ENCODE measurements at places on chromosomes 3 and 15. TPM values are rescaled to one million over a fixed set of nuclear protein-coding genes. Genes with fewer than 3 reads are reported as not detected.

GRCh38 chr3:52682016-52682415, 3.7 kb downstream of the PBRM1 start:
- DNase-seq = no peak

DNA sequence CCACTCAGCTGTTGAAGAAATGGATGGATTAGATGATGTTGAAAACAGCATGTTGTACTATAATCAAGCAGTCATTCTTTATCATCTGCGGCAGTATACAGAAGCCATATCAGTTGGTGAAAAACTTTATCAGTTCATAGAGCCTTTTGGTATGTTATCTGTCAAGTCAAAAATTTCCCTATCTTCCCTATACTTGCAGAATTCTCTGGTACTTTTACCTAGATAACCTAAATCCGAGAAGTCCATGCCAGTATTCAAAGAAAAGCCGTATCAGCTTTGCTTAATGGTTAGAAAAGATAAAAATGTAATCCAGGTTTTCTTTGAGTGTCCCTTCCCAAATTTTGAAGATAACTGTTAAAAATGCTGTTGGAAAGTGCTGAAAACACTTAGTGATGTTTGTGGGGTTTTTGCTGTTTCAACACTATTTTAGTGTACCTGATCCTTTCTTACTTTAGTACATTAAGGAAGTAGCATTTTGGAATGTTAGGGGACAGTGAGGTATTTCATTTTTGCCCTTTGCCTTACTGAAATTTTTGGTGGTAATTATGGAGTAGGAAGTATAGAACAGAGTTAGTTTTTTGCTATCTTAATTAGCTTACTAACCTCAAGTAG, 23.8 kb downstream of the CNOT10 start:
- no peak for DNase-seq

DNA sequence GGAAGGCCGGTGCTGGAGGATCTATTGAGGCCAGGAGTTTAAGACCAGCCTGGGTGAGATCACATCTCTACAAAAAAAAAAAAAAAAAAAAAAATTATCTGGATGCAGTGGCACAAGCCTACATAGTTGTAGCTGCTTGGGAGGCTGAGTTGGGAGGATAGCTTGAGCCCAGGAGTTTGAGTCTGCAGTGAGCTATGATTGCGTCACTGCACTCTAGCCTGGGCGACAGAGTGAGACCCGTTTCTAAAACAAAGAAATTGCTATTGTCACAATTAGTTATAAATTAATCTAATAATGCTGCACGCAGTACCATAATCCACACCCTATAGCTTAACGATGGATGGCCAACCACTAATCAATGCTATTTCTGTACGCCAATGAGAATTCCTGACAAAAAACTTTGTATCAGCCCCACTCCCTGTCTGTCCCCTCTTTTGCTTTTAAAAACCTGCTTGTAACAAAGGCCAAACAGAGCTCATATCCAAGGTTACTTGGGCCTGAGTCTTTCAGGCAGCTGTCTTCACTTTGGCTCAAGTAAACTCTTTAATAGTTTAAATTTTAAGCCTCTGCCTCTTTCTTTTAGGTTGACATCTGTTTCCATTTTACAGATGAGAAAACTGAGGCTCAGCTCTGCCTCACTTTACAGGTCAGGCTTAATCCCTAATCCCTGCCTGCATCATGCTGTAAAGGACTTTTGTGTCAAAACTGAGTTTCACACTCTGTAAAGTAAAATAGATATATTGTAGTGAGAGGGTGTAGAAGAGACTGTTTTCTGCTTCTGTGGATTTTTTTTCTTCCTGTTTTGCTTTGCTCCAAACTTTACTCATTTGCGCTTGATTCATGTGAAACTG, 10.9 kb downstream of the FLNB start:
- no peak for DNase-seq

GRCh38 chr3:106144030-106144429, 275.2 kb upstream of the CBLB start:
- DNase-seq = no peak

DNA sequence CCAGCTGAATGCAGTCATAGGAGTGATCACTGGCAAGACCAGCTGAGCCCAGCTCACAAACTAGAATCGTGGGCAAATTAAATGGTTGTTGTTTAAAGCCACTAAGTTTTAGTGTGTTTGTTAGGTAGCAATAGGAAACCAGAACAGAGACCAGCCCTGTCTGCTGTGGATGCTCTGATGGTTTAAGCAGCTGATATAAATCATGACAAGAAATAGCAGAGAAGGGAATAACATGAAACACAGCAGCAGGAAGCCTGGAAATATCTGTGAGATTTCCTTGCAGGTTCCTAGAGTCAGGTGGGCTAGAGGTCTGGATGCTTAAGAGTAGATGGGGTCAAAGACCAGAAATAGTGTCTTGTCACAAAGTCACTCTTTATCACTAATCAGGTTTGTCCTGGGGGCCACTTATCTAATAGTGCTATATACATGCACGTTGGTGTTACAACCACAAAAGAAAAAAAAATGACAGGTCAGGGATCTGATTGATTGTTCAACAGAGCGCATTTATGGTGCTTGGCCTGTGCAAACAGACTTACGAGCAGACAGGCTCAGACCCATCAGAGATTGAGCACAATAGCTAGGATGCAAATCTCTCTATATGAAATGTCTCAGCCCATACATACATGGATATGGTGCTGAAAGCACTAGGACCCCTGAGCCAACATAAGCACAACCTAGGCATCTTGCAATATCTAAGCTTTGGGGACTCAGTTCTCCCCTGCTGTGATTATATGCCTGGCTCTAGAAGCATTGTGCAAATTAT, 967.7 kb downstream of the AGBL1 start:
- no peak for DNase-seq

GRCh38 chr15:51163843-51164242, 69.1 kb upstream of the TNFAIP8L3 start:
- no peak for DNase-seq

GRCh38 chr3:53223541-53223966, 32.3 kb downstream of the TKT start:
- DNase-seq = peak; percentile 75

- DNase-seq = no peak
These were observed 257.9 kb downstream of the UACA start for GRCh38 chr15:70505411-70505919.

- no peak for DNase-seq
These were observed 15.4 kb downstream of the C15orf62 start for GRCh38 chr15:40785164-40785563.

DNA sequence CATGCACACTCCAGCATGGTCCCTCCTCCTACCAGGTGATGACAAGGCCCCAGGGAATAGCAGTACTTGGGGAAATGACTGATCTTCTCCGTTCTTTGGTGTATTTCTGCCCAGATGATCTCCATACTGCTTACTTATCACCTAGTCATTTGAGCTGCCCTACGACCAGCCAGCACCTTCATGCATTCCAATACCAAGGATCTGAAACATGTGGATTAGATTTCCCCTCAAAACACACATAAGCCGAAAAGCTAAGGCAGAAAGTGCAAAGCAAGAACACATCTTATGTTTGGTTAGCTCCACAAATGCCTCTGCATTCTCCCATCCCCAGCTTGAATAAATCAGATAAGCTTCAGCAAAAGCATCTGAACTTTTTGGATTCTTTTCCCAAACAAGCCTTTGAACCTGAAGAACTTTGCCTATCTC, 64.8 kb upstream of the BCL6 start:
- no peak for DNase-seq

DNA sequence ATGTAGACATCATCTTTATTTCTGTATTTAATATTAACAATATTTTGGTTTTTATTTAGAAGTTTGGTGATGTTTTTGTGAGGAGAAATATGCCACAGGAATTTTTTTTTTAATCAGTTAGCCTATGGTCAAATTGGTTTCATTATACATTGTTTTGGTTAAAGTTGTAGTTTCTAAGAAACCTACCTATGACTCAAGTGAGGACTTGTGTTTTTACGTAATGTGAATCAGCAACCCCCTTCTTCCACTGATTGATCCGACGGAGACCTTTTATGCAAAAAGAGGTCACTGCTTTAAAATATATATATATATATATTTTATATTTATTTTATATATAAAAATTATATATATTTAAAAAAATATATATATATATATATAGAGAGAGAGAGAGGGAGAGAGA, 698.1 kb downstream of the FHIT start:
- DNase-seq = no peak

DNA sequence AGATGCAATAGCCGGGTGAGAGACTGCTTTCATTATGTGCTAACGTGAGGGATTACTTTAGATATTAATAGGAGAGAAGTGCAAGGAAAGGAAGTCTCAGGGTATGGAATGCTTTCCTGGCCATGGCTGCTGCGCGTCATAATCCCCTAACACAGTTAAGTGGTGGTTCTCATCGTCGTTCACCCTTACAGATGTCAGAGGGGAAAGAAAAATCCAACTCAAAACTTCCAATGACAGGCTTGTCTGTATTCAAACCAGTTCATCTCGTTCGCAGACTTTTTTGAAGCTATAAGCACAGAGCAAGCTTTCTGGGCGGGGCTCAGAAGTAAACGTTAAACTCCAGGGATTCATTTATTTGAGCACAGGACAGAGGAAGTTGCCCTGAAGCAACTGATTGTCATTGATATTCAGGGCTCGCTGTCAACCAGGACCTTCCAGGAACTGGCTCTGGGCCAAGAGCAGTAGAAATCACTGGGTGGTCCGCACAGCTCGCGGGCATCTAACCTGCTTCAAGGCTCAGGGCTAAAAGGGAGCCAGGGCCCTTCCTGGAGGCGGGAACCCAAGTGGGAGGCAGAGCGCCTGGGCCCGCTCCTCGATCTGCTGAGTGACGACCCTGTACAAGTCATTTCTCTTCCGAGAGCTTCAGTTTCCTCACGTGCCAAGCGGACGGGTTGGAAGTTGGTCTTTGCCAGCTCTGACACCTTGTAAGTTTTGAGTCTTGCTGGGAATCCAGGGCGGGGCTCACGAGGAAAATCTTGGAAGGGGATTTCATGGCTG, 1.1 kb upstream of the LPP start:
- no peak for DNase-seq

DNA sequence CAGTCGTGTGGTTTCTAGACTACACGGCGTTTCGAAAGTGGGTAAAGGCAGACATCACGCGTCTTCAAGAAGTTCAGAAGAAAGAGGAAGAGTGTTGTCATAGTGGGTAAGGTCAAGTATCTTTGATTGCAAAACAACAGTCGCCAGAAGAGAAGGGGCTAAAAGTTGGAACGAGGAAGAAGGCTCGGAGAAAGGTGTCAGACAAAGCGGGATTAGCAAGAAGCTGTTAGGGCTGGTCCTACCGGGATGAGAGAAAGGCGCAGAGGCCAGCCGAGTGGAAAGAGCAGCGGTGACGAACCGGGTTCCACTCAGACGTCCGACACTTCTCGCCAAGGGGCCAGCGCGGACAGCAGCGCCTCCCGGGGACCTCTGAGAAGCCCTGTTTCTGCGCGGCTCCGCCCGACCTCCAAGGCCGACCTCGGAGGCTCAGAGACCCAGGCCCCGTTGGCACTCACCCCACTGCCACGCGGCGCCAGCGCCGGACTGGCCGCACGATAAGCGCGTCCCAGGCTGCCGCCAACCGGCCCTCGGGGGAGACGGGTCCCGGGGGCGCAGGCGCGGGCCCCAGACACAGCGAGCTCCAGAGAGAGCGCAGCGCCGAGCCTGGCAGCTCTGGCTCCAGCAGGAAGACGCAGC, 436 bp downstream of the ADPGK start:
- DNase-seq = no peak

- no peak for DNase-seq
These were observed 65.1 kb downstream of the GLCE start for GRCh38 chr15:69225355-69226022.

GRCh38 chr3:50603261-50604109, 8.1 kb downstream of the CISH start:
- DNase-seq = no peak

GRCh38 chr15:78340231-78341056, at the start of gene CRABP1:
Gene CRABP1, plus strand, starts transcription at chr15:78340353. Its CDS starts 76 bp downstream, at chr15:78340429.
- DNase-seq = no peak

GRCh38 chr15:39181056-39181747, 399.7 kb upstream of the THBS1 start:
- no peak for DNase-seq

GRCh38 chr3:159534496-159534895, 454.1 kb upstream of the IL12A start:
- DNase-seq = no peak

Gene TRH
- total RNA-seq = 1.2 TPM

Gene TKT
- total RNA-seq = 423 TPM

Gene KBTBD13
- not detected for total RNA-seq

Gene ZIC4
- not detected for total RNA-seq

Gene SAMMSON
- not detected for total RNA-seq

Gene CSPG5
- 0.98 TPM for total RNA-seq

Gene MANF
- total RNA-seq = 42.2 TPM

Gene GPR87
- 12.3 TPM for total RNA-seq

Gene FANCD2OS
- total RNA-seq = not detected

Gene FOXL2
- total RNA-seq = 1.5 TPM

Gene SERINC4
- total RNA-seq = not detected
